BJ (cell line): ENCODE measurements at places on chromosomes 13 and 19. TPM values are rescaled to one million over a fixed set of nuclear protein-coding genes. Genes with fewer than 3 reads are reported as not detected.

The IGFL3 gene
- polyA plus RNA-seq = not detected in 2 replicates

The LIM2 gene
- not detected in 2 replicates for polyA plus RNA-seq

The PCDH17 gene
- 0.01 TPM in 1 of 2 replicates, not detected in the other for polyA plus RNA-seq

The ZNF846 gene
- polyA plus RNA-seq = 3.6 and 7.7 TPM in 2 replicates

The NOVA2 gene
- polyA plus RNA-seq = 0.01 TPM in 2 replicates

The GRK1 gene
- 0.02 TPM in 1 of 2 replicates, not detected in the other for polyA plus RNA-seq

The PTBP1 gene
- polyA plus RNA-seq = 137 and 328 TPM in 2 replicates

- no peak for DNase-seq
Observed at GRCh38 chr19:22607653-22608430, 26.3 kb upstream of the ZNF492 start.

DNA sequence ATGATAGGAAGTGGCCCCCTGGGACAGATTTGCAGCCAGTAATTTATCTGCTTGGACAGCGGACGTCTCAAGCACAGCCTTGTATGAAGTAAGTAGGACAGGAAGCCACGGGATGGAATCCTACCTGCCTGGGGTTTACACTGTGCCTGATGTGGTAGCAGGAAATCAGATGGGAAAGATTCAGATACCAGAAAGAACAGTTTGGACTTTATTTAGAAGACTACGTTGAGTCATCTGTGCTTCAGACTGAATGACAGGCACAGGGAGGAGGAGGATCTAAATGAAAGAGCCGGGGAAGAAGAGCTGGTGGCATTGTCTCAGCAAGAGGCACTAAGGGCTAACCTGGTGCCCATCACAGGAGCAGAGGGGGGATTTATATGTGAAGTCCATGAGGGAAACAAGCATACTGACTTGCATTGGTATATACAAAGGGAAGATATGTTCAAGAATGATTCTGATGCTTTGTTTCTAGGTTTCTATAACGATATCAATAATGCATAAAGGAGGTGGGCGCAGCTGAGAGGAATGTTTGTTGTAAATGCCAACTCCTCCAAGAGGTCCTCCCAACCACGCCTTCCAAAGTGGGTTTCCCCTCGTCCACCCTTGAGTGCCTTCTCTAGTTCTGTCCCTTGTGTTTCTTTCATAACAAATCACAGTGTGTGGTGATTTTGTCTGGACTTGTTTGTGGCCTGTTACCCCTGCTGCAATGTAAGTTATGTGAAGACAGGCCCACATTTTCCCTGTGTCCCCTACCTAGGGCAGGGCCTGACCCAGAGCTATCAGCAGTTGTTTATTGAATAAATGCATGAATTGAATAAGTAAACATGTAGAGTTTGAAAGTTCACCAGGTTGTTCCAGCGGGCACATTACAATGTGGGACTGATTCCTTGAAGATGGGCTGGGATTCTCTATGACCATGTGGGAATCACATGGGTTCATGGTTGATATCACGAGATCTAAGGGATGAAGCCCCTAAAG is 328.4 kb downstream of the SLC7A1 start:
- DNase-seq = no peak

GRCh38 chr19:34505321-34506025 is 23.9 kb downstream of the WTIP start:
- no peak for DNase-seq

DNA sequence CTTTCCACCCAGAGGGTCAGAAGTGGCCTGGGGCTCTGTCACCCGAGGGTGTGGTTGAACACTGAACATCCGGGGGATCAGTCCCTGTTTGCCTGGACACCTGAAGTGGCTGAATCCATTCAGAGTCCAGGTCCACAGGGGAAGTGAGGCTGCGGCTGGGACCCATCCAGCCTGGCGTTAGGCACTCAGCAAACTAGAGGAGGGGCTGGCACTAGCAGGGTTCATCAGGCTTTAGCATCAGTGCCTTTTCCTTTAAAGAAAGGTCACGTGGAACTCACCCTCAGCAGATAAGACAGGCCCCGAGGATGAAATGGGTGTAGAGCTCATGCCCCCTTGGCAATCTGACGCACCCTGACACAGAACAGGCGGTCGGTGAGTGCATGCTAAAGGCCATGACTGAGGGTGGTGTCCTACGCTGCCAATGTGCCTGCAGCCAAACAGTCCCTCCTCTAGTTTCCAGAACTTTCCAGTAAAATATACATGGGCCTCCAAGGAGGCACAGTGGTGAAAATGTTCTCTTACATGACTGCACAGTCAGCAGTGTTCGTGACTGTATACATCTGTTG is 72.4 kb upstream of the ARHGEF7 start:
- no peak for DNase-seq

DNA sequence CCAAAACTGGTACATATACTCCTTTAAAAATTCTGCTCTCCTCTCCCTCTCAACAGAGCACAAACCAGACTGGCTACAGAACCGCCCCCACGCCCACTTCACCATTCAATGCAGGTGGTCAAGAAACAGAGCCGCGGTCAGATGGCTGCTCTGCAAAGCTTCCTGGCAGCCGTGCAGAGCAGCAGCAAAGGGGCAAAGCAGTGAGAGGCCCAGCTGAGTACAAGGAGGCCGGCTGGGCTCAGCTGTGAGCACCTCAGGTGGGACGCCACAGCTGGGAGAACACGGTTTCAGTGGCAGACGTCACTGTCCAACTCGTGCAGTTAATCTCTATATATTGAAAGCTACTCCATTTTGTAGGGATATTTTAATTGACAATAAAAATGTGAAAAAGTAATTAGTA is 8.3 kb downstream of the GRTP1 start:
- DNase-seq = no peak

GRCh38 chr13:66563076-66563475 is 667.1 kb downstream of the PCDH9 start:
- no peak for DNase-seq

- no peak for DNase-seq
Observed at GRCh38 chr13:36848199-36848982, 29.4 kb downstream of the RFXAP start.

GRCh38 chr13:31067416-31068118 is 94.1 kb downstream of the HSPH1 start:
- no peak for DNase-seq

DNA sequence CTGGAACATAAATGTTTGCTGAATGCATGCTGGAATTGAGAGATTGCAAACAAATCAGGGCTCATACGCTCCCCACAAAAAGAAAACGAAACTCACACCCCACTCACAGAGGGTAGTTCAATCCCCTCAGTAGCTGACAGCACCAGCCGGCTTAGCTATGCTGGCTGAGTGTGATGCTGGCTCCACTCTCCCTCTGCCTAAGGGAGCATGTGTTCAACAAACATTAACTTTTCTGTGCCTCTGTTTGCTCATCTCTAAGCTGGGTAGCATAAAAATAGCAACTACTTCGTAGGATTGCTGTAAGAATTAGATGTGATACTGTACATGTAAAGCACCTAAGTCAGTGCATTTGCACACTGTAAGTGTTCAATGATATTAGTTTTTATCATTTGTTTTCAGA is 282.6 kb downstream of the FOXO1 start:
- DNase-seq = no peak

GRCh38 chr13:50636007-50636704 is 207.3 kb downstream of the DLEU7 start:
- DNase-seq = no peak
